ENCODE measurements at places on chromosomes 5 and 9. TPM values are rescaled to one million over a fixed set of nuclear protein-coding genes. Genes with fewer than 3 reads are reported as not detected.

DNA sequence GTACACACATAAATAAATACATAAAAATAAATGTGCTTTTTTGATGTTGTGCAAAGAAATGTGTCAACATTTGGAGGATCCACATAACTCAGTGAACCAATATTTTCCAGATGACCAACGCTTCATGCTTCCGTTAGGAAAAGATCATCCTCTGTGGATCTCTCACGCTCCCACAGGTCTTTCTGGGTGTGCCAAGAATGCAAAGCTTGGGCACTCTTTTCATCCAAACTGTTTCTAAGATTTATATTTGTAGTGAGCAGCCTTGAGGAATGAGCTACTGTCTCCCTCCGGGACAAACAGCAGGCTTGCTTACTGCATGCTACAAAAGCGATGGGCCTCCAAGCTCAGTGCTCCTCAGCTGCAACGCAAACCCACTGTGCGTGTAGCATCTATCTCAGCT lies 46.2 kb upstream of the RUFY1 start:
- no peak for DNase-seq

- DNase-seq, result no peak
Observed at GRCh38 chr5:88873447-88873846, 9.5 kb downstream of the MEF2C start.

DNA sequence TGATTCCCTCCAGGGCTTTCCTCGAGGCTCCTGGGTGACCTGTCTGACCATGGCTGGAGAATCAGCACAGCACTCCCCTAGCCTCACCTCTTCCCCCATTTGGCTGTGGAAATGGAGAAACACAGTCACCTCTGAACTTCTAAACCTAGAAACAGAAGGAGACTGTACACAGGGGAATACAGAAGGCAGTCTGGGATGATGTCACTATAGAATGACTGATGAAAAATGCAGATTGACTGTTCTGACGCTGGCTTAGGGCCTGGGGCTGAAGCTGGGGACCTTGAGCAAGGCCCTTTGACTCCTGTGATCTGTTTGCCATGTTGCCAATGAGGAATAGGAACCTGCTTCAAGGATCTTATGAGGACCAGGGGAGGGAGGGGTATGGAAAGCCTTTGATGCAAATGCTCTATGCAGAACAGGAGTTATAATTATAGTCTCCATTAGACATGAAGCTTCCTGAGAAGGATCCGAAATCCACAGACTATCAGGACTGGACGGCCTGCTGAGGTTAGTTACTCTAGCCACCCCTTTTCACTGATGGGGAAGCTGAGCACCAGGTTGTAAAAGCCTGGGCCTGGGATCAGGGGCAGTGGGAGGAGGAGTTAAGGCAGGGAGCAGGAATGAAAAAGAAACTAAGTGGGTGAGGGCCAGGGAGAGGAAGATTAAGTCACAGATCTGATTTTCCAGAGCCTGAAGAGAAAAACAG lies 24.4 kb upstream of the ANXA6 start:
- no peak for DNase-seq

- no peak for DNase-seq
Observed at GRCh38 chr9:134994926-134995791, 77.4 kb upstream of the FCN1 start.

DNA sequence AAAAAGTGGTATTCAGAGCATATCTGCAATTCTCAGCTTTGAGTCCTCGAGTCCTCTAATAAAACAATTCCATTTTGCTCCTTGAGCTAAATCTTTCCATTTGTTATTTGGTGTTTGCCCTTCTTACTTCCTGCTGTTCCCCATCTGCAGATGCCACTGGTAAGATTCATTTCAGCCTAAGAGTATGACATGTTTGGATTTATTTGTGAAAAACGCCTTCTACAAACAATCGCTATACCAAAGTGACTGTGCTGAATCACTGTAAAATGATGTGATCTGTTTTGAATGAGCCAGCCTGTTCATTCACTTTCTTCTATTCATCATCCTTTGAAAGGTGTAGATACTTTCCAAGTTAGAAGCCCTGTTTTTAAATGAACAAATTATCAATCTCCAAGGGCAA lies 27.7 kb downstream of the KCTD16 start:
- no peak for DNase-seq

DNA sequence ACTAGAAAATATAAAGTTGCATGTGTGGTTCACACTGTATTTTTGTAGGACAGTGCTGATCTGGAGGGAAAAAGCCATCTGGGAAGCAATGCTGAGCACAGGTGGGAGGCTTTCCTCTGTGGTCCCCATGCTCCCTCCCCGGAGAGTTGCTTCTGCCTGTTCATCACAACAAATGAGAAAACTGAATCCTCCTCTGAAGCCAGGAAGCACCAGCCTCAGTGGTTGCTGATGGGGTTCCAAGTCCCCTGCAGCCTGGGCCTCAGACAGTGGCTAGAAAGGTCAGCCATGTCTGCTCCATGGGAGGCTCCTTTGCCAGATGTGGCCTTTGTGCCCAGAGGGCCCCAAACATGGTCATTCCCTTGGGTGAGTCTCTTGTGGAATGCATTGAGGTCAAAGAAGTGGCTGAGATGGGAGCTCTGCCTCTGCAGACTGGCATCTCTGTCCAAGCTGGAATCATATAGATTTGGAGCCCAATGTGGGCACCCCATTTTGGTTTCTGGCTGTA lies 77.6 kb downstream of the C5orf15 start:
- no peak for DNase-seq

GRCh38 chr9:121071756-121072421 lies 2.9 kb upstream of the CNTRL start:
- peak; percentile 61 for DNase-seq

- no peak for DNase-seq
Observed at GRCh38 chr9:5025416-5025815, 40.3 kb downstream of the JAK2 start.

DNA sequence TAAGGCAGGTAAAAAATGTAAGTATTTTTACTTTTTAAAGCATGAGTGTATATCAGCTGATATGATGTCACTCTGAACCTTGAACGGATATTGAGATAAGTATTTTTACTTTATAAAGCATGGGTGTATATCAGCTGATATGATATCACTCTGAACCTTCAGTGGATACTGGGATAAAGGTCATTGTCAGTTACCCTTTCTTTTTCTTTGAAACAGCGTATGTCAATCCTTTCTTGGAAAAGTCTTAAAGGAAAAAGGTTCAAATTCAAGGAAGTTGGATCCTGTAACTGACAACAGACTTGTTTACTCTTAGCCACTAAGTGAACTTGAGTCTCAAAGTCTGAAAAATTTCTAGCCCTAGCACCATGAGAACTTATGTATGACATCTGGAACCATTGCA lies 61.7 kb upstream of the IFNK start:
- DNase-seq, result no peak

GRCh38 chr9:100052375-100052774 lies 46.4 kb downstream of the ERP44 start:
- DNase-seq, result no peak

- no peak for DNase-seq
Observed at GRCh38 chr9:88697764-88698432, 162.9 kb downstream of the NXNL2 start.

DNA sequence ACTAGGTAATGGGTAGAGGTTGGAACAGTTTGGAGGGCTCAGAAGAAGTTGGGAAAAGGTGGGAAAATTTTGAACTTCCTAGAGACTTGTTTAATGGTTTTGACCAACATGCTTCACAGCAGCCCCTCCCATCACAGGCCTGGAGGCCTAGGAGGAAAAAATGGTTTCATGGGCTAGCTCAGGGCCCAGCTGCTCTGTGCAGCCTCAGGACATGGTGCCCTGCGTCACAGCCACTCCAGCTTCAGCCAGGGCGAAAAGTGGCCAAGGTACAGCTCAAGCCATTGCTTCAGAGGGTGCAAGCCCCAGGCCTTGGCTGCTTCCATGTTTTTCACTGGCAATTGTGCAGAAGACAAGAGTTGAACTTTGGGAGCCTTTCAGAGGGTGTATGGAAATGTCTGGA lies 453.7 kb downstream of the LRRC70 start:
- DNase-seq, result no peak

- DNase-seq, result no peak
Observed at GRCh38 chr9:95876595-95876994, 1.1 kb downstream of the ERCC6L2 start.

DNA sequence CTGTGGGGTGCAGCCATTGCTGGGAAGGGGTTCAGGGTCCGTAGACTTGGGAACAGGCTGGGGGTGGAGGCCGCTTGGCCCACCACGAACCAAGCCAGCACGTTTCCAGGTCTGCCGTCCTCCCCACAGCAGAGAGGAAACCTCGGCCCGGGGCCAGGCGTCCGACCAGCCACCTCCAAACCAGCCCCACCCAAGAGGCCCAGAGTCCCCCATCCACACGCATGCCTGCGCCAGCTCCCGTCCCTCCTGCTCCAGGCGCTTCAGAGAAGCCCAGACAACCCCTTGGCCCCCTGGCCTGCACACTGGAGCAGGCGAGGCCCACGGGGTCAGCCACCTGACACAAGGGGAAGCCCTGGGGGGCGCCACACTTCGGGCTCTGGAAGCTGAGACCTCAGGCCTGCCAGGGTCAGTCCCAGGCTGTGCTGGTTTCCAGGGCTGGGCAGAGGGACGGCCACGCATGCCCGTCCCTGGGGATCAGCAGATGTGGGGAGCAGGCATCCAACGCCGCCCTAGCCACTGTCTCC lies 6.3 kb downstream of the DNLZ start:
- no peak for DNase-seq

Gene TIMD4
- not detected for polyA plus RNA-seq

Gene INSL6
- 0.53 TPM for polyA plus RNA-seq

Gene SPATA31C1
- 0.11 TPM for polyA plus RNA-seq

Gene SCGB3A2
- 2,625 TPM for polyA plus RNA-seq

Gene LCN15
- polyA plus RNA-seq, result not detected

Gene IRX4
- not detected for polyA plus RNA-seq

Gene CDKN2B-AS1
- 0.41 TPM for polyA plus RNA-seq

Gene ACSL6
- polyA plus RNA-seq, result 0.93 TPM

Gene PHF24
- 0.20 TPM for polyA plus RNA-seq

Gene SAXO1
- polyA plus RNA-seq, result 0.14 TPM

Gene OBP2A
- not detected for polyA plus RNA-seq

Gene GDA
- 0.17 TPM for polyA plus RNA-seq

Gene KIAA0825
- polyA plus RNA-seq, result 6.7 TPM

Gene RLN2
- 2.0 TPM for polyA plus RNA-seq

Gene PCDHGC5
- 1.1 TPM for polyA plus RNA-seq

Gene HACD4
- polyA plus RNA-seq, result 12.2 TPM
